ENCODE measurements at places on chromosomes 16 and 17.

DNA sequence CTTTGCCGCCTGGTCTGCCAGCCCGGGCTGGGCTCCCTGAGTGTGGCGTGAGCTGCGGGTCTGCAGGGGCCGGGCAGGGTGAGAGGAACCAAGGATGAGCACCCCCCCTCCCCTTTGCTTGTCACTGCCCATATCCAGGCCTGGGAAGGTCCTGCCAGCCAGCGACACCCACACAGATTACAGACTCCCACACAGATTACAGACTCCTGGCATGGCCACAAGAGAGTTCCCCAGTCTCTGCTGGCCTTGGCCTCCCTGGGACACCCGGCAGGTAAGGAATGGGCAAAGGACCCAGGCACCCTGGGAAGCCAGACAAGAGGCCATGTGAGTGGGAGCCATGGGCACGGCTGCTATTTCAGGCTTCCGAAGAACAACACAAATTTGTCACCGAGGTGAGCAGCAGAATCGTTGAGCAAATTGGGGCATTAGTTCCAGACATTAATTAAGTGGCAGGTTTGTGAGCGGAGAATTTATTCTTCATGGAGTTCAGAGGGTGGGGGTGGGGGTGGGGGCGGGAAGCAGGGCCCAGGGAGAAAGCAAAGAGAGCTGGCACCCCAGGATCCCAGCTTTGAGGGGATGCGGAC, 41.4 kb downstream of the SRCIN1 start:
- no peak for DNase-seq

DNA sequence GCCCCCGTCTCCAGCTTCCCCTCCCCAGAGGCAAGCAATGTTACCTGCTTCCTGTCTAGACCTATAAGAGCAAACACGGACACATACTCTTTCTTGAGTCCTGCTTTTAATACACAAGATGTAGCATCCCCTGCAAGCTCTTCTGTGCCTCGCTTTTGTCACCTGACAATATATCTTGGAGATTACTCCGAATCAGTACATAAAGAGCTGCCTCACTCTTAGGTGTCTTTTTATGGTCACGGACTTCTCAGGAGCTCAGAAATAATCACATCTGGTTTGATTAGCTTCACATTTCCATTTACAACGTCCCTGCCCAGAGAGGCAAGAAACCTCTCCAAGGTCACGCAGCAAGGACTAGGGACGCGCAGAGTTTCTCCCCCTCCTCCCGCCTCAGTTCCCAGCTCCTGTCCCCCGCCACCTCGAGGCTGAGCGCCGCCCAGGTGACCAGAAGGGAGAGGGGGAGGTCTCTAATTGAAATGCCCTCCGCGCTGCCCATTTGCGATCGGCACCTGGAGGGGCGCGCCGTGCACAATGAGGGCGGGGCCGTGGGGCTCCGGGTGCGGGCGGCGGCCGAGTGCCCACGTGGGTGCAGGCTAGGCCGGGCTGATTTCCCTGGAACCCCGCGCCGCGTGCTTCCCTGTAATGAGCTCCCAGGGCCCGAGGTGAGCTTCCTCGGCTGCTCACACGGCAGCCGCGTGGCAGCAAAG, 13.8 kb upstream of the SEZ6 start:
- no peak for DNase-seq

DNA sequence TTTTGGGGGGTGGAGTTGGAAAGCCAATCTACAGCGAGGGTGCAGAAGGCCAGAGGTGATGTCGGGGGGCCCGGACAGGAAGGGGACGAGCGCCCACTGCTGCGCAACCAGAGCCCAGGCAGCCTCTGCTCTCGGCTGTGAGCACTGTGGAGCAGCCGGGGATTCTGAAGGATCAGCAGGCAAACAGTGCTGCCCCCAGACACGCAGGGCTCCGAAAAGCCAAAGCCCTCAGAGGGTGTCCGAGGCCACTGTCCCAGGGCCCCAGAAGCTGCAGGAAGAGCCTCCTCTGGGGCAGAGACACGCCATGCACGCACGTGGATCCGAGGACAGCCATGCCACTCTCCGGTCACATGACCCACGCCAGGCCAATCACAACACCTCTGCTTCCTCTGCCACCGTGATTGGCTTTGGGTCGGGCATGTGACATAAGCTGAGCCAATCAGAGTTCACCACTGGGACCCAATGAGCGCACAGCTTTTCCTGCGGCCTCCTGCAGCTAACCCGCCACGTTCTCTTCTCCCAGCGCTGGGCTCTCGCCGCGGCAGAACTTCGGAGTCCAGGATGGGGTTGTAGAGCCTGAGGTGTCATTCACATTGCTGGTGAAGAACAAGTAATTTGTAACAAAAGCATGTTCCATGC, 40.7 kb downstream of the ACTG1 start:
- no peak for DNase-seq

DNA sequence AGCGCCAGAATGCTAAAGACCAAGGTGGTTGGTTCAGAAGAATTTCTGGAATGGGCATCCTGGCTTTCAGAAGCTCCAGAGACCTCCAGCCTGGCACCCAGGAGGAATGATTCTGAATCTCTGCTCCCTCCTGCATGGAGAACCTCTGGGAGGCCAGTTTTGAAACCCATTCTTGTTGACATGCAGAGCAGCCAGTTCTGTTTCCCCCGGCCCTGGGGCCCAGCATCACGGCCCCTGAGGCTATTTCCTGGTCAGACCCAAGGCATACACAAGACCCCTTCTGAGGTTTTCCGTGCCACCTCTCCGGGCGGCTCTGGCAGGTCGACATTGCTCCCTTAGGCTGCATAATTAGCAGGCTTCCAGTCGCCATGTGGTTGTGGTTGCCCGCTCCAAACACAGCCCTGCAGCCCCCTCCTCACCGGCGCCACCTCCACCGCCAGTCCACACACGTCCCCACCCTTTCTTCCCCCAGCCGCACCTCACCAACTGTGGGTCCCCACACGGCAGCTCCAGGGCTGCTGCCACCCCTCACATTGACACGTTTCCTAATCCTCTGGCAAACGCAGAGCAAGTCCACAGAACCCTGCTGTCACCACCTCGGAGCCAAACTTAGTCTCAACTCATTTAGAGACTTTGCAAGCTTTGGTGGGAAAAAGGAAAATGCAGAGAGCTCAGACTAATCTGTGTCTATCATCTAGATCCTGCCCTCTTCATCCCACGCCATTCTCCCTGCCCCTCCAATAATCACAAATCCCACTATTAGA, 367.1 kb downstream of the SOX9 start:
- DNase-seq = no peak

- no peak for DNase-seq
Observed at GRCh38 chr17:18278867-18279266, 18.4 kb downstream of the MIEF2 start.

- no peak for DNase-seq
Observed at GRCh38 chr17:35920229-35920628, 10.3 kb downstream of the RDM1 start.

- DNase-seq = no peak
Observed at GRCh38 chr17:50394711-50395110, 2.6 kb downstream of the LRRC59 start.

- peak; percentile 45 for DNase-seq
Observed at GRCh38 chr17:4485676-4486646, 12.7 kb upstream of the SPNS2 start.

DNA sequence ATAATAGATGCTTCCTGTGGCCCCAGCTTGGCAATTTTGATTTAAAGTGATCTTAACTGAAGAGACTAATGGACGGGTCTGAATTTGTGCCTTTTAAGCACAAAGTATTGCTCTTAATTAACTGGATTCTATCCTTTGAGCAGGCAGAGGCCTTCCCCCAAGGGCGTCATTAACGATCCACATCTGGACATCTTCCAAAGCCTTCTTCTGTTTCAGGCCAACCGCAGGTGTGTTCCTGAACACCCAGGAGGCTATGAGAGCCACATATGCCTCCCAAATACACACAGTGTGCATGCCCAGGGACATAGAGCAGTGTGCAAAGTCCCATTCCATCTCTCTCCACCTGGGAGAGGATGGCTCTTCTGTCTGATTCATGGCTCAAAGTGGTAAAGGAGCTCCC, 42.3 kb downstream of the MAPT start:
- DNase-seq = no peak

- DNase-seq = no peak
Observed at GRCh38 chr16:78696797-78697196, 597.3 kb downstream of the WWOX start.

DNA sequence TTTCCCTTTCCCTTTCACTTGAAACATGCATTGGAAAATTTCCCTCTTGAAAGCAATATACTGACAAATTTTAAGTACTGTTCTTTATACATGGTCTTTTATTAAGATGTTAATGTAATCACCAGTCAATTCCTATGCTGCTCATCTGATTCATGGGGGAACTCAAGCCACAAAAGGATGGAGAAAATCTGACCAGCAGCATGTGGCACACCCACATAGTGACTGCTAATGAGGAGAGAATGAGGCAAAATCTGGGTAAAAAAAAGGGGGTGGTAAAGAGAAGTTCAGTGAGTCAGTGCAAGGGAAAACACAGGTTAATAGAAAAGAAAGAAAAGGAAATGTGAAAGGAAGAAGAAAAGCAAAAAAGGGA, 11.3 kb downstream of the RFFL start:
- DNase-seq = no peak

- DNase-seq = no peak
Observed at GRCh38 chr16:69424935-69425784, 741 bp downstream of the CYB5B start.

DNA sequence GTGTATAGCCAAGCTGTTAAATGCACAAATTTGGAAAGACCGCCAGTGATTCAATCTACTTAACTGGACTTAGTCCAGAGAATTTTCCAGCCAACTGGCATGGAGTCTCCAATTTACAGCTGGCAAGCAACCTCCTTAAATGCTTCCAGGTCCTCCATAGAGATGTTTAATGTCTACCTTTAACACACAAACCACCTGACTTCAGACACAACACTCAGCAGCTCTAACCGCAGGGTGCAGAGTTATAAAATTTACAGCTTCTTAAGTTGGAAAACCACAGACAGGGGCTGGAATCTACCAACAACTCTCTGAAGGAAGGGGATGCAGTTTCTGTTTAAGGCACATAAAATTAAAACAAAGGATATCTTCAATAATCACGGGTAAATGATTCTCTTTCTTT, 106.9 kb downstream of the SYCE1L start:
- no peak for DNase-seq

- DNase-seq = no peak
Observed at GRCh38 chr17:65723431-65724151, 162.1 kb upstream of the AXIN2 start.

- no peak for DNase-seq
Observed at GRCh38 chr17:72123530-72124437, 3.0 kb downstream of the SOX9 start.

- no peak for DNase-seq
Observed at GRCh38 chr17:67015001-67015400, 29.4 kb upstream of the CACNG1 start.

DNA sequence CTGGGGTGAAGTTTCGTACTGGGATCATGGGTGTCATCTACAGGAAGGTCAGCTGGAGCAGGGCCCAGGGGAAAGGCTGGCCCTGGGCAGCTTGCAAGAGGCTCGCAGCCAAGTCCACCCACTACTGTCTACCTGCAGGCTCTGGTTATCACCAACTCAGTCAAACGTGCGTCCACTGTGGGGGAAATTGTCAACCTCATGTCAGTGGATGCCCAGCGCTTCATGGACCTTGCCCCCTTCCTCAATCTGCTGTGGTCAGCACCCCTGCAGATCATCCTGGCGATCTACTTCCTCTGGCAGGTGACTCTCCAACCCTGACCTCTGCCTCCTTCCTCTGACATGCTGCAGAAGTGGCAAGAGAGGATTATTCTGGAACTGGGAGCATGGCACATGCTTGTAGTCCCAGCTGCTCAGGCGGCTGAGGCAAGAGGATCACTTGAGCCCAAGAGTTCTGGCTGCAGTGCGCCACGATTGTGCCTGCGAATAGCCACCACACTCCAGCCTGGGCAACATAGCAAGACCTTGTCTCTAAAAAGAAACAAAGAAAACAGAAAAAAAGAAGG, 29.2 kb downstream of the ABCC3 start:
- no peak for DNase-seq

DNA sequence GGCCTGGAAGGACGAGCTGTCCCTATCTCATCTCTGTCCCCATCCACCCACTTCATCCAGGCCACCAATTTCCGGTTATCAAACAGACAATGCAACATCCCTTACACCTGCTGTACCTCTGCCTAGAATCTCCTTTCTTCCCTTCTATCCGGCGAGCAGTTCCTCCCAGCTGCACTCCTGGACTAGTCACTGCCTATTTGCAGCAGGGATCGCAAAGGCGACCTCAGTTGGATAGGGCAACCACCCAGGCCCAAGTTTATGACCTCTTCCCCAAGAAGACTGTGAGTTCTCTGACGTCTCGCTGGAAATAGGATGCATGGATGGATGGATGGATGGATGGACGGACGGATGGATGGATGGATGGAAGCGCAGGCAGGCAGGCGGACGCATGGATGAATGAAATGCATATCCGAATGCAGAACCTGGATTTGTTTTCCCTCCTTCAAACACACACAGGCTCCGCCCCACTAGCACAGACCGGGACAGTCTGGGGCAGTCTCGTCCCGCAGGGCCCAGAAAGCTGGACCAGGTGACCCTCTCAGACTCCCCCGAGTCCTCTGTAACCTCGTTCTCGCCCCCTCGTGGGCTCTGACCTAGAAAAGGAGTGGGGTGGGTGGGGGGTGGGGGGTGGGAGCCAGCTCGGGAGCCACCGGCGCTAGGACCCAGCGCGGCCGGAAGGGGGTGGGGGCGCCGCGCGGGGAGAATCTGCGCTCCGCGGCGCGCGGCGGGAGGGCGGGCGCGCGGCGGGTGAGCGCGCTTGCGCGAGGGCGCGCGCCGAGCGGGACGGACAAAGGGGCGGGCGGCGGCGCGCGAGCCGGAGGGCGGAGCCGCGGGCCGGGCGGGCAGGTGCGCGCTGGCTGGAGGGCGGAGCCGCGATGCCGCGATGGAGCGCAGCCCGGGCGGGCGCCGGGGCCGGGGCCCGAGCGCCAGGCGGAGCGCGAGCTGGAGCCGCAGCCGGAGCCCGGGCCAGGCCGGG, at the start of gene SBK1:
SBK1 (plus strand) TSS at position 875 of the 976 bp plus-strand sequence. CDS start 24,867 bp downstream, outside the sequence.
- DNase-seq = peak; percentile 86

GRCh38 chr17:39772987-39773934, 35.5 kb downstream of the GRB7 start:
- DNase-seq = no peak

- no peak for DNase-seq
Observed at GRCh38 chr16:35171106-35171505, 1711.7 kb downstream of the TP53TG3F start.

- no peak for DNase-seq
Observed at GRCh38 chr17:28698253-28698941, 13.3 kb downstream of the PROCA1 start.

GRCh38 chr16:50702725-50703124, 9.3 kb downstream of the NOD2 start:
- no peak for DNase-seq
